ENCODE measurements at places on chromosomes 13 and 19.

- no peak for DNase-seq
Observed at GRCh38 chr13:98198683-98199082, 21.6 kb upstream of the RNF113B start.

DNA sequence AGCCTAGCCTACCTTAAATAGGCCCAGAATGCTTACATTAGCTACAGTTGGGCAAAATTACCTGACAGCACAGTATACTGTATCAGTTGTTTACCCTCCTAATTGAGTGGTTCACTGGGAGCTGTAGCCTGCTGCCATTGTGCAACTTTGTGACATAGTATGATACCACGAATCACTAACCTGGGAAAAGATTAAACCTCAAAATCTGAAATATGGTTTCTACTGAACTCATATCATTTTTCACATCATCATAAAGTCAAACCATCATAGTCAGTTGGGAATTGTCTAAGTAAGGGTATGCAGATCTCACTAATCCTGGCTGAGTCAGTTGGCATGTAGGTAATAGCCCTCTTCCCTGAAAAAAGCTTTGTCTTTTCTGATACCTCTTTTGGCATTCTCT, 9.2 kb downstream of the PAN3 start:
- no peak for DNase-seq

- no peak for DNase-seq
Observed at GRCh38 chr13:95571941-95572340, 19.4 kb downstream of the CLDN10 start.

GRCh38 chr19:19334989-19335344, 14.3 kb downstream of the MAU2 start:
- DNase-seq: no peak

DNA sequence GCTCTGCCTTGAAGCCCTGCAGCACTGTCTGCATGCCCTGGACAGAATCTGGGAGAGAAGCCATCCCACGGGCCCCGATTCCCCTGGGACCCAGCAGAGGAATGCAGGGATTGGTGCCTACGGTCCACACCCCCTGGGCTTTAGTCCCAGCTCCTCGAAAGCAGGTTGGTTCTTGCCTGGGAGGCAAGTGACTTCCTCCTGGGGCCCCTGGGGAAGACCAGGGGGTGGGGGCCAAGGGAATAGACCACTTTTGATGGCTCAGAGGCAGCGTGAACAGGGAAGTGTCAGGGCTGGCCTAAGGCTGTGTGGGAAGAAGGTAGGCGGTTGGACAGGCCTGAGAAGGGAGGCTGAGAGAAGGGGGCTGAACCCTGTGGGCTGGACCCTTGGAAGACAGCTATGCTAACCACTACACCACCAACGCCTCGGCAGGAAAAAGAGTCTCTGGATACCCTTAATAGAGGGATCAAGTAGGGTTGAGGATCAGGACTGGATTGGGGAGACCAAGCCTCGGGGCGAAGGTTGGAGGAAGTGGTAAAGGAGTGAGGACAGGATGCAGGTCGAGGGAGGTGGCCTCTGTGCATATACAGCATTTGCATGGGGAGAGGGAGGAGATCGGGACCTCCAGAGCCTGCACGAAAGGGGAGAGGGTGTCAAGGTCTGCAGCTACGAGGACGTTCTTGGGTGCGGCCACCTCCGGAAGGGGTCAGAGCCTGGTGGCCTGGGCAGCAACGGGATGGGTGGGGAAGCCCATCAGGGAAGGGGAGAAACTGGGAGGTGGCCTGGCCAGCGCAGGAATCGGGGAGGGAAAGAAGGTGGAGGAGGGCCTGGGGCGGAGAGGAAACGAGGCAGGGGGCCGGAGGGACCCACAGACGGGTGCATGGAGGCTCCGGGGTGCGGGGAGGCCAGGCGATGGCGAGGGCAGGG, 709 bp downstream of the DPP9 start:
- DNase-seq: no peak
